ENCODE measurements at places on chromosomes 6 and 20.
A peak's percentile ranks its signal among the peaks of the same experiment; 100 is the strongest.

GRCh38 chr6:46377209-46377608 lies 114.0 kb downstream of the RCAN2 start:
- DNase-seq, result no peak

DNA sequence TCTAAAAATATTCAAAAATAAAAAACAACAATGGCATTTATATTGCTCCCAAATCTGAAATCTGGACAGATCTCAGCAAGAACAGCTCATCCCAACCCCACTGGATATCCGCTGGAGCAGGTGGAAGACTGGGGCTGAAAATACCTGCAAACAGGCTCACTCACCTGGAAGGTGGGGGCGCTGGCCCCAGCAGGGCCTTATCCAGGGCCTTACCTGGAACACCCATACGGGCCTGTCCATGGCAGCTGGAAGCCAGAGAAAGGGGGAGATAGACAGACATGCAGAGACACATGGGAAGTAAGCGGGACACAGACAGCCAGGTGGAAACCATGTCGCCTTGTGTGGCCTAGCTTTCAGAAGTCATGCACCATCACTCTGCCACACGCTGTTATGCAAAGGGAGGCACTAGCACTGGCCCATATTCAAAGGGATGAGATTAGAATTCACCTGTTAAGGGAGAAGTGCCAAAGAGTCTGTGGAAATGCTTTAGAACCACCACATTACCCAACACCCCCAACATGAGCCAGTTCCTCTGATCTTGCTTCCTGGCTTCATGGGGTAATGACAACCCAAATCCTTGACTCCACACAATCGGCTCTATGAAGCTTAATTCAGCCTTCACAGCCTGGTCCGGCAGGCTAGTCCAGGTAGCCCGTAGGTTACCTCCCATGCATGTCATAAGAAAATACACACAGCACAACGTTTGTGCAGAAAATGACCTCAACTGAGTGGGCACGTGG lies 99.0 kb upstream of the CDYL start:
- DNase-seq, result no peak

- DNase-seq, result no peak
Measured at GRCh38 chr20:1949347-1950100, 44.3 kb downstream of the PDYN start.

DNA sequence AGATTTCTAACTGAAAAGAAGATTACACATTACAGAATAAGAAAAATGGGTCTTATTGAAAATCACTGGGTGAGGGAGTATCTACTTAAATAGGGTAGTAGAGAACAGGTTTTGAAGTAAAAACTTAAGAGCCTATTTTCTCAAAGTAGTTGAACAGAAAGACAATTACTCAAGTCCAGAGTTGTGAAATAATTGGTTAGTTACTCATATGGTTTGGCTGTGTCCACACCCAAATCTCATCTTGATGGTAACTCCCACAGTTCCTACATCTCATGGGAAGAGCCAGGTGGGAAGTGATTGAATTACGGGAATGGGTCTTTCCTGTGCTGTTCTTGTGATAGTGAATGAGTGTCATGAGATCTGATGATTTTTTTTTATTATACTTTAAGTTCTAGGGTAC lies 1035.3 kb upstream of the GJE1 start:
- no peak for DNase-seq

- no peak for DNase-seq
Measured at GRCh38 chr6:104182811-104183210, 676.9 kb downstream of the HACE1 start.

DNA sequence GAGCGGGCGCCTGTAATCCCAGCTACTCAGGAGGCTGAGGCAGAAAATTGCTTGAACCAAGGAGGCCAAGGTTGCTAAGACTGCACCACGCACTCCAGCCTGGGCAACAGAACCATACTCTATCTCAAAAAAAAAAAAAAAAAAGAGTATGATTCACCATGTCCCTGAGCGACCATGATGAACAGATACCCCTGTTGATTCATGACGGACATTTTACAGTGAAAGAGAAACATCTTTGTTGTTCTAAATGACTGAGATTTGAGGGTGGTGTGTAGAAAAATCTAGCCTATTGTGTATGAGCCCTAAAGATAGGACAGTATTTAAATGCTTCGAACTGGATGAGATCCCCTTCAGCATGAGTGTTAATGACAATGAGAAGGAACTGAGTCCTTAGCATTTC lies 32.8 kb downstream of the RBM24 start:
- DNase-seq, result no peak

GRCh38 chr6:148671085-148671484 lies 75.7 kb upstream of the UST start:
- DNase-seq, result no peak

DNA sequence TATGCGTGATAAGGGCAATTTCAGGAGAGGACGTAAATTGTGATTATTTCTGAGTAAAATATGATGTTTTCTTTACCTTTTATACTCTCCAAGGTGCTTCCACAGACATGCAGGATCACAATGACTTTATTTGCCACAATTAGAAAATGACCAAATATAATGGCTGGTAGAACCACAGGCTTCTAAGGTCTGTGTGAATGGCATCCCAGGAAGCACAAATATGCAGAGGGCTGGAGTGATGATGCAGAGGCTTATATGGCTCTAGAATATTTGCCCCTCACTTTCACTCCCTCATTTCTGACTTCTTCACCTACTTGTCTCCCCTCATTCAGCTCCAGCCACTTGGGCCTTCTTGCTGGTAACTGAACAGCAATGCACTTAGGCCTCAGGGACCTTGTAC lies 502.1 kb upstream of the MAP3K7 start:
- no peak for DNase-seq

DNA sequence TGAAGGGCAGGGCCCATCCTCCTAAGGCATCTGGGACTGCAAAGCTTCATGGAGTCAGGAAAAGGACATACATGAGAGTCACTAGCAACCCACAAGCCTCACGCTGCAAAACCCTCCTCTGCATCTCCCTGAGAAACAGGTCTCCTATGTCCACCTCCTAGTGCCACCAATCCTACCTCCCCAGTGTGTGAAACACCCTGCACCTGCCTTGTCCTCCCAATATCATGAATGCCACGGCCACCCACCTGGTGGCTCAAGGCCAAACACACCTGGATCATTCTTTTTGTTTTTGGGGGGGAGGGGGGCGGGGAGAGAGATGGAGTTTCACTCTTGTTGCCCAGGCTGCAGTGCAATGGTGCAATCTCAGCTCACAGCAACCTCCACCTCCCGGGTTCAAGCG lies 90.5 kb downstream of the ZMYND8 start:
- DNase-seq, result no peak

GRCh38 chr6:87675004-87675681 lies 26.9 kb downstream of the AKIRIN2 start:
- DNase-seq, result no peak

GRCh38 chr6:37538107-37538506 lies 38.4 kb upstream of the CCDC167 start:
- DNase-seq, result no peak

DNA sequence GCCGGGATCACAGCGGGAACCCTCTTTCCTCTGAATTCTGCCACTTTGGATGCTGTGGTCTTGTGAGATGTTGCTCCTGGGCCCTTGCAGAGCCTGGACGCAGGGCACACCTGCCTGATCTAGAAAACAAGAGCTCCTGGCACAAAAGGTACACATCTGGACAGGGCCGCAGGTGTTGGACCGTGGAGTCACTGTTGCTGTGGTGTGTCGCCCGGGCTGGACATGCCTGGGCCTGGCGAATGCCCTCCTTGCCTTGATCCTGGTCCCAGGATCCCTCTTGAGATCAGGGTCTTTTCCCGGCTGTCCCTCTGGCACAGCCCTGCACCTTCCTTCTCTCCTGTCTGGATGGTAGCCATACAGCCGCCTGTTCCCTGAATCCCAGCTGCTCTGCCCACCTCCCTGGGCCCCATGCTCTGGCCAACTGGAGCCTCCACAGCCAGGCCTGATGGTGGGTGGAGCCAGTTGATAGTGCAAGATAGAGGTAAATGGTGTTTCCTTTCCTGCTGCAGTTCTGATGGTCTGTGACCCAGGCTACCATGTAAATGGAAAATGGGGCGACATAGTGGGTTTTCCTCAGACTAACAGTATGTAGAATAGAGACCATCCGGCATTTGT lies 5.0 kb downstream of the FOXP4 start:
- no peak for DNase-seq

DNA sequence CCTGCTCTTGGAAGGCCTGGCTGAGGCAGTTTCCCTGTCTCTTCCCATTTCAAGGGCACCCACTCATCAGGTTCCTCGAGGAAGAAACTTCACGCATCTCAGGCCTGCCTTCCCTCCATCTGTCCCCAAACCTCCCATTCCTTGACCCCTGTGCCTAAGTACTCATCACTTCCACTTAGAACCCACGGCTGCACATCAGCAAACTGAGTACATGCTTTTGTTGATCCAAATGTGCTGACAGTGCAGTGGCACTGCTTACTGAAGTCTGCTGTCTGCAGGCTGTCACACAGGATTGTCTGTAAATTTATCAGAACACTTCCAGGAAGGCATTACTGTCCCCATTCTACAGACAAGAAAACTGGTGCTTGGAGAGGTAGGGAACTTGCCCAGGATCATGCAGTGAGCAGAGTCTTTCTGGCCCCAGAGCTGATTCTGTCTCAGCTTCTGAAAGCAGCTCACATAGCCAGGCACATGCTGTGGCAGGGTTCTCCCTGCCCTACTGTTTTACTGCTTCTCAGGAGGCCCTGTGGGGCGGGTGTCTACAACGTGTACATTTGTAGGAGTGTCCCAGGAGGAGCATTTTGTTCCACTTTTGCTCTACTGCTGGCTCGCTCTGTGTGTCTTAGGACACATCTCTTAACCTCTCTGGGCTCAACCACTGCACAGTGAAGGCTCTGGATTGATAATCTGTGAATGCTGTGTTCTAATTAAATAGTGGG lies 64.2 kb upstream of the XRN2 start:
- no peak for DNase-seq

DNA sequence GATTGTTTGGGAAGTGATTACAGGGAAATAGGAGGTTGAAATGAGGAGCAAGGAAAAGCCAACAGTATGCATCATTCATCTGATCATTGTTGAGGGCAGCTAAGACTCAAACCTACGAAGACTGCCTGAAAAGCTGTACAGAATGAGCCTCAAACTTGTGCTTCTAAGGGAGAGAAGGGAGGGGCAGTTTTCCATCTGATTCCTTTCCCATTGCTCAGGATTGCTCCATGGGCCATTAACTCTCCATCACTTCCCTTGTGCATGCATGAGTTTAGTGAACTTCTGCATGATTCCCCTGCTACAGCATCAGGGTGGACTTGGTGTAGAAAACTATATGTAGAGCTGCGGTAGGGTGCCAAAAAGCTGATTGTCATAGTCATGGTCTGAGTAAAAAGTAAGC lies 742.7 kb upstream of the SLC35B3 start:
- DNase-seq, result no peak

DNA sequence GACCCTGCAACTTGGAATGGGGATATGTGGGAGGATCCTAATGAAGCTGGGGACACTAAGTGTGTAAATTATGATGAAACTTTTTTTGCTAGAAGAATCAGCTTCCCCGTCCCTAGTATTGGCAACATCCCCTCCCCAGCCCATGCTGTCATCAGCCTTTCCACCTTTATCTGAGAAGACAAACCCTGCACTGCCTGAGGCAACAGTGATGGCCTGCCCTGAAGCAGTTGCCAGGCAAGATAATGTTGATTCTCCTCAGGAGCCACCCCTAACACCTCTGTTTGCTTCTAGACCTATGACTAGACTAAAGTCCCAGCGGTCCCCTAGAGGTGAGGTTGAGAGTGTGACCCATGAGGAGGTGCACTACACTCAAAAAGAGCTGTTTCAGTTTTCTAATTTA lies 27.1 kb downstream of the MICA start:
- DNase-seq, result no peak

DNA sequence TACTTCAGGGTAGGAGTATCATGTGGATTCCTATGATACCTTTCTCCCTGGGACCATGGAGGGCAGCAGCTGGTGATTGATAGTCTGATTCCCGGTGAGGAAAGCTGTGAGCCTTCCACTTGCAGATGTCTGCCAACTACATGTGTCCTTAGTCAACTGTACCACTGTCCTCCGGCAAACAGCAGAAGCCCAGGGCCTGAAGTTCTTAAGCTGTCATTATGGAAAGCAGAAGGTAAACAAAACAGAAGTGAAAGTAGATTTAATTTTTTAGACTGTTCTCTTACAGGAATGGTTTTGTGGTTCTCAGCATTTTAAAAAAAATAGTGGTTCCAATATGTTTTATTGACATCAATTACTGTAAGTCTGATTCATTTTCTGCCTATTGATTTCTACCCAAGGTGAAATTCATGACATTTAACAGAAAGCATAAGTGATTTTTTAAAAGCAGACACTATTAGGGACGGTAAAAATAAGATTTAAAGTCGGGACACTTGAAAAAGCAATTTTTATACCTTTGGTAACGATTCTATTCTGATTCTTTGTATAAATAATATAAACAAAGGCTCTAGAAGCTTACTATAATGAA lies 36.6 kb downstream of the PTPN1 start:
- DNase-seq, result no peak

DNA sequence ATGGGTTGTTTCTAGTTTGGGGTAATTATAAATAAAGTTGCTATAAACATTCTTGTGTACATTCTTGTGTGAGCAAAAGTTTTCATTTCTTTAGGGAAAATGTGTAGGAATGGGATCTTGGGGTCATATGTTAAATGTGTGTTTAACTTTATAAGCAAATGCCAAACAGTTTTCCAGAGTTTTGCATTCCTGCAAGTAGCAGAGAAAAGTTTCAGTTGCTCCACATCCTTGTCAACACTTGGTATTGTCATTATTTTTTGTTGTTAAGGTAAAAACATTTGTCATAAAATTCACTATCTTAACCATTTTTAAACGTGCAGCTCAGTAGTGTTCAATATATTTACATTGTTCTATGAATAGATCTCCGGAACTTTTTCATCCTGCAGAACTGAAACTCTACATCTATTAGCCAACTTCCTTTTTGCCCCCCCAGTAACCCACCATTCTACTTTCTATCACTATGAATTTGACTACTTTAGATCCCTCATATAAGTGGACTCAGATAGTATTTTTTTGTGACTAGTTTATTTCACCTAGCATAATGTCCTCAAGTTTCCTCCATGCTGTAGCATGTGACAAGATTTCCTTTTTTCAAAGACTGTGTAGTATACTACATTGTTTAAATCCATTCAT lies 48.4 kb downstream of the PHACTR2 start:
- DNase-seq, result no peak

DNA sequence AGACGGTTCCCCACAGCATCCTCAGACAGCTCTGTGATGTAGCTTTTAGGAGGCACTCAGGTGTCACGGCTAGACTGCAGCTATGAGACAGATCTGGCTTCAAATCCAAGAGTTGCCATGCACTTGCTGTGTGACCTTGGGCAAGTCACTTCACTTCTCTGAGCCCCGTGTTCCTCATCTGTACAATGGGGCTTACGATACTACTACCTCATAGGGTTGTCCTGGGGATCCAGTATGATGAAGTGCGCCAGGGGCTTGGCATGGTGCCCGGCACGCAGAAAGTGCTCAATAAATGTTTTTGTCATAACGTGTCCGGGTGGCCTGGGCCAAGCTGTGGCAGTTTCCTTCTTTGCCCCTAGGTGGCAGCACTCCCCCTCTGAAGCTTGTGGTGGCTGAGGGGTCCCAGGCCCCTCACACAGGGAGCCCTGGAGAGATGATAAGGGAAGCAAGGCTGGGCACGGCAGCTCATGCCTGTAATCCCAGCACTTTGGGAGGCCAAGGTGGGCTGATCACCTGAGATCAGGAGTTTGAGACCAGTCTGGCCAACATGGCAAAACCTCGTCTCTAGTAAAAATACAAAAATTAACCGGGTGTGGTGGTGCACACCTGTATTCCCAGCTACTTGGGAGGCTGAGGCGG lies 19.1 kb upstream of the CHMP4B start:
- peak; percentile 29 for DNase-seq

GRCh38 chr20:31968291-31969126 lies 558 bp downstream of the XKR7 start:
- DNase-seq, result peak; percentile 76
